CD8-positive, alpha-beta memory T cell (primary cell): ENCODE measurements at places on chromosomes 11 and 22. TPM values are rescaled to one million over a fixed set of nuclear protein-coding genes. Genes with fewer than 3 reads are reported as not detected.

- no peak for DNase-seq
Observed at GRCh38 chr11:116082256-116082655, 578.0 kb upstream of the CADM1 start.

GRCh38 chr22:27918341-27919221 is 475 bp downstream of the PITPNB start:
- peak; percentile 61 for DNase-seq

DNA sequence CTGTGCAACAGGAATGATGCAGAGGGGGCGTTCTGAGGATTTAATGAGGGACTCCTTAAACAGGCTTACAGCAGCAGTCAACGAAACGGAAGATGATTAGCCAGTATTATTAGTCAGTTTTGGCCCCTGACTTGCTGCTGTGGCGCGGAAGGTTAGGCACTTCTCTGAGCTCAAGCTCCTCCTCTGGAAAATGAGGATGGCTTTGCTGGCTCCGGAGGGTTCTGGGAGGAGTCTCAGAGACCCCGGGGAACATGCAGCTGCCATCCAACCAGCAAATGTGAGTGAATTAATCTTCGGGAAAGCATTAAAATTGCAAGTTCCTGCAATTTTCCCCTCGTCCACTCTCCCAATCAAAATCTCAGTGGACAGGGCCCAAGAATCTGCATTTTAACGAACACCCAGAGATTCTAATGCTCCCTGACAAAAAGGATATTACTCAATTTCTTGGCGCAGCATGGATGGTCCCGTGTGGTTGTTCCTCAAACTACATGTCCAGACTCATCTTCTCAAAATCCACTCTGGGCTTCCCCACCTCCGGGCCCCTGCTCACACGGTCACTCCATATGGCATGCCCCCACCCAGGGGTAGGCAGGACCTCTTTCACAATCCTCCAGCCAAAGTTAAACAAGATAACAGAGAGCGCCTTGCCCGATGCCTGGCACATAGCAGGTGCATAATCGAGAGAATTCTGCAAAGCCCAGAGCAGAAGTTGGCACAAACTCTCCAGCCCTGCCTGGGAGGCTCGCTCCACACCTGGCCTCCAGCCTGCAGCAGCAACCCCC is 6.4 kb downstream of the ELFN2 start:
- no peak for DNase-seq

GRCh38 chr11:110207123-110207522 is 89.3 kb downstream of the RDX start:
- no peak for DNase-seq

DNA sequence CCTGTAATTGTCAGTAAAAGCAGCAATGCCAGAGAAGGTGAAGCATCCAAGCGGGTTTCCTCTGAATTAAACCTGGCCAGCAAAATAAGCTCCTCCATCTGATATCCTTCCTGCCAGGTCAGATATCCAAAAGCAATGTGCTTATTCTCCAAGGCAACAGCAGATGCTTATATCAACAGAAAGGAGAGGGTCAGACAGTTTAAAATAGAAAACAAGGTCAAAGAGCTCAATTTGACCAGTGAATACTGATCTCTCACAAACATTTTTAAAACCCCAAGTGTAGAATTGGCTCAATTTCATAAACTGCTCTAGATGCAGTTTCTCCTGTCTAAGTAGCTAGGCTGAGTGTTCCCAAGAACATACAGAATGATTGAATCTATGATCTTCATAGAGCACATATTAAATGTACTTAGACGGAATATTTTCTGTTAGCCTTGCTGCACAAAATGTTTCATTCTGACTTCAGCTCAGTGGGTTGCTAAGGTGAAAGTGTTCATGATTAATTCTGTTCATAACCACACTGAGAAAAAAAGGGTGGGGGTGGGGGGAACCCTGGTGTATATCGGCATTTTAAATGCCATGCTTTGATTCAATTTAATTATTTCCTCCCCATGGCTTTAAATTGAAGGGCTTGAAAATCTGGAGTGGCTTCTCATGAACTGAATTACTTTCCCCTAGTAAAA is 174.2 kb upstream of the ARHGAP20 start:
- DNase-seq, result no peak

GRCh38 chr11:47913529-47914244 is 65.5 kb upstream of the NUP160 start:
- DNase-seq, result no peak

DNA sequence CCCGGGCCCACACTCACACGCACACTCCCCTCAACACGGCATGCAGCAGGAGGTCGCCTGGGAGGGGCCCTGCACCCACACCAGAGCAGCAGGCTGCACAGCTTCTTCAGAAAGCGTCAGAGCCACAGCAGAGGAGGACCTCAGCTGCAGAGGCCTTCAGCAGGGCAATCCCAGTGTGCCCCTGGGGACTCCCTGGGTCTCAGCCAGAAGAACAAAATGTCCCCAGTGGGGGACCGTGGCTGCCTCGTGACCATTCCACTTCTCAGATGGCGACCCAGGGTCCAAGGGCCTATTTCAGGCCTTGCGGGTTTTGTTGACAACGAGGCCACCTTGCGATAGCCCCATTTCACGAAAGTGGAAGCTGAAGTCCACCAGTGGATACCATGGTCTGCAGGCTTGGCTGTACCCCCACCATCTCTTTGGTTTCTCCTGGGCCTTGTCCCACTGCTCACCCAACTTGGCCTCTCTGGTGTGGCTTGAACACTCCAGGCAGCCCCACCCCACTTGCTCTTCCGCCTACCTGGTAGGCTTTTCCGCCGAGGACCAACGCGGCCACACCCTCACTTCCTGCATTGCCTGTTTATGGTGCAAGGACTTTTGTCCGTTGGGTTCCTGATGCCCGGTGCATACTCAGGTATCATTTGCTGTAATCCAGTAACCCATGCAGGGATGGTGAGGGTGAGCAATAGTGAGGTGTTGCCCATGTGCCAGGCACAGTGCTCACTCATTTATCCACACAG is 38.1 kb downstream of the MB start:
- DNase-seq, result no peak

DNA sequence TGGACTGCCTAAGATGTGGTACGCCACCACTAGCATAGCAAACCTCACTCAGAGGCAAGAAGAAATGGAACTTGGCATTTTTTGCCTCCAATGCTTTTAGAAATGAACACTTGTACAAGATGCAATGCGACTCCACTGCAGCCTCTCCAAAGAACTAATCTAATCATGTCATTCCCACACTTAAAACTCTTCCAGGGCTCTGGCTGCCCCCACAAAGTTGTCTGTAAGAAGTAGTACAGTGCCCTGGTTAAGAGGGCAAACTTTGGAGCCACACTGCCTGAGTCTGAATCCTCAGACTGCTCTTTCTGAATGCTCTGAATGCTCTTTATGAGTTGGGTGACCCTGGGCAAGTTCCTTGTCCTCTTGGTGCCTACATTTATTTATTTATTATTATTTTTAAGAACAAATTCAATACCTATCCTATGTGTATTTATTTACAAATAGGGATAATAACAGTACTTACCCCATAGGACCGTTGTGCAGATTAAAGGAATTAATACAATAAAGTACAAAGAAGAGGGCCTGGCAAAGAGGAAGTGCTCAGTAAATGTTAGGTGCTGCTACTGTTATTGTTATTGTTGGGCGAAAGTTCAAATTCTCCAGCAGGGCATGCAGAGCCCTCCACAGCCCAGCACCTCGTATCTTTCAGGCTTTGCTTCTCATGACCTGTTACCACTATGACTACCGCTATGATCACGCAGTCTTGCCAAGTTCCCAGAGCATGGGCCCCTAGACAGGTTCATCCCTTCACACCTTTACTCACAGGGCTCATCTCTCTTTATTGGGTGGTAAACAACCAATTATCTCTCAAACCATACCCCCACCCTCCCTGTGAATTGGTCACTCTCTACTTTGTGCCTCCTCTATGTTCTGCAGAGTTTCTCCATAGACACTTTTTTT is 59.3 kb downstream of the RAB30 start:
- no peak for DNase-seq

- DNase-seq, result no peak
Observed at GRCh38 chr11:19089421-19089820, 27.5 kb upstream of the ZDHHC13 start.

DNA sequence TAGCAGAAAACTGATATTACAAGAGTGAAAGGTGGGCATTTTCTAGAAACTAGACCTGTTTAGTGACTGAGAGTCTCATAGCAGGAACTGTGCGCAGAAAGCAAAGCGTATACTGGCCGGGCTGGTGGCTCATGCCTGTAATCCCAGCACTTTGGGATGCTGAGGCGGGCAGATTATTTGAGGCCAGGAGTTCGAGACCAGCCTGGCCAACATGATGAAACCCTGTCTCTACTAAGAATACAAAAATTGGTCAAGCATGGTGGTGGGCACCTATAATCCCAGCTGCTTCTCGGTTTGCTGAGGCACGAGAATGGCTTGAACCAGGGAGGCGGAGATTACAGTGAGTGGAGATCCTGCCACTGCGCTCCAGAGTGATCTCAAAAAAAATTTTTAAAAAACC is 1.8 kb upstream of the NUP98 start:
- DNase-seq, result no peak

GRCh38 chr11:11836676-11837231 is 5.0 kb upstream of the USP47 start:
- no peak for DNase-seq

DNA sequence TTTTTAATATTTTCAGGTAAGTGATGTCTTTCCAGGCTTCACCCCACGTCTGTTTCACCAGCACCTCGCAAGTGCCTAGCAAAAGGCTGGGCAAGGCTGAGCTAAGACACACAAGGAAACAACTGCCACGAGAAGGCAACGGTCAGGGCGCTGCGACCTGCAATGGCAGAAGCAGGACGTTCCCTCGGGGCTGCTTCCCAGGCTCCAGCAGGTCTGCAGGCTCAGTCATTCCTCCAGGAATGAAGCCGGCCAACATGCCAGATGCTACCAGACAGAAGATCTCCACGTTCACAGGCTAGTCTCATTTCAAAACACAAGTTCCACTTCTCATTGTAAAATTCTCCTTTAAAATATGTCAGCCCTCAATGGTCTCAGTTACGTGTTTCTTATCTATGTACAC is 45.5 kb downstream of the CELSR1 start:
- DNase-seq, result no peak

GRCh38 chr11:119991669-119992068 is 146.2 kb downstream of the TRIM29 start:
- no peak for DNase-seq

GRCh38 chr11:34794696-34795095 is 121.5 kb downstream of the APIP start:
- no peak for DNase-seq

- DNase-seq, result no peak
Observed at GRCh38 chr11:11572386-11572785, 49.4 kb downstream of the GALNT18 start.

GRCh38 chr22:36328635-36329253 is 59.0 kb downstream of the MYH9 start:
- DNase-seq, result no peak

- DNase-seq, result no peak
Observed at GRCh38 chr11:61763930-61764605, 11.6 kb downstream of the MYRF start.

DNA sequence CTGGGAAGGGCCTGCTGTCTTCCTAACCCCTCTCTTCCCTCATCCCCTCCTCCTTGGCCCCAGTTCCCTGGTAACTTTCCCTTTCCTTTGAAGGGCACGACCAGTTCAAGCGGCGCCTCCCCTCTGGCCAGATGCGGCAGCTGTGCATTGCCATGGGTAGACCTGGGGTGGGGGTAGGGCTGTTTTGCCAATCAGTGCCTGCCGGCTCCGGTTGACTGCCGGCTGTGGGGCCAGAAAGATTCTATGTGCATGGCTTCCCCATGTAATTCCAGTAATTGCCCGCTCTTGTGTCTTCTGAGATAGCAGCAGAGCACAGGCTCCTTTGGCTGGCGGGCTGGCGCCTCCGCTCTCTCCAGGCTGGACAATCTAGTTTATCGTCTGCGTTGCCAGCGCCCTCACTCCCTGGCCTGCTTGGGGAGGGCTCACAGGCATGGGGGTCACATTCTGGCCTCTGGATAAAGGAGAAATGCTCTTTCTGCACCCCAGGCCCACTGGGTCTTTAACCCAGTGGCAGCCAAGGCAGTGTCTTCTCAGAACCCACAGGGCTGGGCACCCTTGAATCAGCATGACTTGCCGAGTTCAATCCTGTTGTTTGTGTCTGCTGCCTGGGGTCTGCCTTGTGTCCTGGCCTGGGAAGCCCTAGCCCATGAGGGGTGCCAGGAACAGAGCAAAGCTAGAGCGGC is 9.4 kb downstream of the SIDT2 start:
- no peak for DNase-seq

- DNase-seq, result no peak
Observed at GRCh38 chr11:132874638-132875037, 657.7 kb downstream of the OPCML start.

GRCh38 chr11:106395716-106396349 is 318.4 kb downstream of the AASDHPPT start:
- no peak for DNase-seq

- no peak for DNase-seq
Observed at GRCh38 chr11:110772863-110773262, 60.6 kb upstream of the ARHGAP20 start.

DNA sequence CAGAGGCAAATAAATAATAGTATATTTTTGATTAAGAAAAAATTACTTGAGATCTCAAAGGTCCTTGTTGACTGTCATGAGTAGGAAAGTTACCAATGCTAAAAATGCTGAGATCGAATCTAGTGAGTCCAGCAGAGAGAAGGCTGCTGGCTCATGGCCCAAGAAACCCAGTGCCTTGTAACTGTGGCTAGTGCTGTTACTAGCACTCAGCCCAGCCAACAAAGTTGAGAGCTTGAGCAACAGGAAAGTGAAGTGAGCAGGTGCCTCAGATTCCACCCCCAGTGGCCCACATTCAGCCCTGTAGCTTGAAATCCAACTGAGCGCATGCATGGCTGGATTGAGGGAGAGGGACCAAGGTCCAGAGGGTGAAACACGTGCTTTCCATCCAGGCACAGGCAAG is 398.2 kb downstream of the SHANK2 start:
- DNase-seq, result no peak

- DNase-seq, result no peak
Observed at GRCh38 chr11:127345819-127346459, 345.4 kb upstream of the KIRREL3 start.

- DNase-seq, result peak; percentile 45
Observed at GRCh38 chr11:77127235-77127911, 673 bp upstream of the MYO7A start.

- no peak for DNase-seq
Observed at GRCh38 chr11:67045314-67045713, 11.3 kb upstream of the RHOD start.

DNA sequence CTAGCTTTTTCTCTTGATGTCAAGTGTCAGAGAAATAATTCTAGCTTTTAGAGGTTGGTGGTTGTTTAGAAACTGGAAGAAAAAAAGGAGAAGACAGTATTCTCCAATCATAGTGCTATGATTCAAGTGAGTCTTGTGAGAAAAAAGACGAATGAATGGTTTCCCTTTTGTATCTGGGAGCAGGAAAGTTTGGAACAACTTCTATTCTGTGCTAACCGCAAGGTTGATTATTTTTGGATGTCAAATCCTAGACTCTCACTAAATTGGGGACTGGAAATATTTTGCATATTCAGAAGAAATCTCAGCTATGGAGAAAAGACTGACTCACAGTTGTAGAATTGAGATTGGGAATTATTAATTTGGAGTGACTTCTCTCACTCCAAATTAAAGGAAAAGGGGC is 69.2 kb downstream of the SYT13 start:
- DNase-seq, result no peak

Gene BIK
- polyA plus RNA-seq, result 7.2 TPM

Gene CARD10
- polyA plus RNA-seq, result 1.0 TPM

Gene COA4
- polyA plus RNA-seq, result 59.8 TPM

Gene ASPHD2
- 4.1 TPM for polyA plus RNA-seq

Gene SCUBE2
- not detected for polyA plus RNA-seq

Gene B4GALNT4
- 0.31 TPM for polyA plus RNA-seq

Gene AQP11
- polyA plus RNA-seq, result 1.4 TPM

Gene SPON1
- polyA plus RNA-seq, result 2.0 TPM

Gene OR52E5
- polyA plus RNA-seq, result not detected

Gene GLYATL1
- polyA plus RNA-seq, result not detected

Gene C22orf42
- not detected for polyA plus RNA-seq

Gene PRG3
- not detected for polyA plus RNA-seq

Gene LZTR1
- 17.1 TPM for polyA plus RNA-seq
